GDM1 (cell line): ENCODE measurements at places on chromosomes 13 and 19.

DNA sequence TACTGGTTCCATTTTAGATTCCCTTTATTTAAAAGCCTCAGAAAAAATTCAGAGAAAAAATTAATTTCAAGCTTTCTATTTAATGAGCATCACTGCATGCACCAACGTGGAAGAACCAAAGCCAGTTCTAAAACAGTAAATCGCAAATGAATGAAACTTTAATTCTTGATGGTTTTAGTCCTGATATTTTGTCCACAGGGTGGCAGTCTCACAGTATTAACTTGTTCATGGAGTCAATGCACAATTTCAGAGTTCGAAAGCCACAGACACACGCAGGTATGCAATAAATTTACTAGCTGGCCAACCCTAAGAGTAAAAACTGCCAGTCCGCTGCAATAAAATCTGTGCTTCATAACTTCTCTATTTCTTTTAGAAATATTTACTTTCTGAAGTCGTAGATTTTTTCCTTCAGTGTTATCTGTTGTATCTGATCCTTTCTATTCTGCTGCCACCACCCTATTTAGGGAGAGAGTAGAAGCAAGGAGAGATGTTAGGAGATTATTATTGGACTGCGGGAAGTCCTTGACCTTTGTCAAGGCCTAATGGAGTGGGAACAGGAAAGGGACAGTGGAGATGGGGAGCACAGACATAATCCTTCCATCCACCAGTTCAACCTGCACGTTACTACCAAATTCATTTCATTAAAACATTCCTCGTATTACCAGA is 7.0 kb upstream of the WBP4 start:
- DNase-seq = peak; percentile 34

GRCh38 chr13:70107125-70107497 is 515 bp upstream of the ATXN8OS start:
- no peak for DNase-seq

- no peak for DNase-seq
Observed at GRCh38 chr13:35210261-35210660, 266.2 kb downstream of the MAB21L1 start.

DNA sequence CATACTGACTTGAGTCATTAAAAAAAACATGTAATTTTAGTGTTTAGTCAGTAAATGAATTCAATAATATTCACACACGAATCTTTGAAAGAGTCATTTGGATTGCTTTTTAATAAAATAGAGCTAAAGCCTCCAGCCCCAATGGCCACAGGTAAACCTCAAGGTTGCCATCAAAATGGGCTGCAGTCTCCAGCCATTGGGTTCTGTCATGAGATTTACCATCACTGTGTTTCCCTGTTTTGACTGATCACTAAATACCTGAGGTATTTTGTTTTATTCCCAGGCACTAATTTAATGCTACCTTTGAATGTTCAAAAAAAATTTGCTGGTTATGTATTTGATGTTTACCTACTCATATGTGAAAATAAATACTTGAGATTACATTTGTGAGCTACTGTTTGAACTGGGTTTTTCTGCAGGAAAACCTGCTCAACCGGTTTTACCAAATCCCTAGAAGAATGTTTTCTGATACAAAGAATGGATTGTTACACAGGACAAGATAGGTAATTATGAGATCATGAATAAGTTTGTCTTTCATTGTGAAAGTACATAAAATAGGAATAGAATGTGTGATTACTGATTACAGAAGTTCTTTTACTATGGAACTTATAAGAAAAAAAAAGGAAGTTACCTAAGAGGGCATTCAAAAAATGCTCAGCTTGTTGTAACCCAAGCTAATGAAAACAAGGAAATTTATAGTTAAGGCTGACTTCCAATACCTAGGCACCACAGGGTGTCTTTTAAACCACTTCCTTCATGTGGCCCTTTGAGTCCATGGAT is 391.3 kb downstream of the EFNB2 start:
- no peak for DNase-seq

DNA sequence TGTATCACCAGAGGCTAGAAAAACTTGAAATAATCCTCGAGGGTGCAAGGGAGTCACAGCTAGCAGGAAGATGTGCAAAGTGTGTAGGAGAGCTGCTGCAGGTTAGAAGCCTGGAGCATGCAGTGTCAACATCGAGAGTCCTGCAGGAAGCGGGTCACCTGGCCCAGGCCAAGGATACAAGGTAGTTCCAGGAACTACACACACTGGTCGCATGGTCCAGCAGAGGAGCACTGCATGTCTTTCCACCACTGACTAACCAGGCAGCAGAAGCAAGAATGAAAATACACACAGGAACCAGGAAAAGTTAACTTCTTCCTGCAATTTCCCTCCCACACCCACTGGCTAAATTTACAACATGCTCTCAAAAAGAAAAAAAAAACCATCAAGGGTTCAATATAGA is 36.0 kb upstream of the MIR17HG start:
- peak; percentile 26 for DNase-seq
